ENCODE measurements at places on chromosomes 5 and 9. TPM values are rescaled to one million over a fixed set of nuclear protein-coding genes. Genes with fewer than 3 reads are reported as not detected.

Gene ADRB2
- 11.2 TPM for total RNA-seq

Gene C9orf50
- not detected for total RNA-seq

- no peak for DNase-seq
These were observed 25.4 kb downstream of the NREP start for GRCh38 chr5:111731638-111732037.

- DNase-seq, result no peak
These were observed 279.2 kb upstream of the NREP start for GRCh38 chr5:112036206-112036605.

DNA sequence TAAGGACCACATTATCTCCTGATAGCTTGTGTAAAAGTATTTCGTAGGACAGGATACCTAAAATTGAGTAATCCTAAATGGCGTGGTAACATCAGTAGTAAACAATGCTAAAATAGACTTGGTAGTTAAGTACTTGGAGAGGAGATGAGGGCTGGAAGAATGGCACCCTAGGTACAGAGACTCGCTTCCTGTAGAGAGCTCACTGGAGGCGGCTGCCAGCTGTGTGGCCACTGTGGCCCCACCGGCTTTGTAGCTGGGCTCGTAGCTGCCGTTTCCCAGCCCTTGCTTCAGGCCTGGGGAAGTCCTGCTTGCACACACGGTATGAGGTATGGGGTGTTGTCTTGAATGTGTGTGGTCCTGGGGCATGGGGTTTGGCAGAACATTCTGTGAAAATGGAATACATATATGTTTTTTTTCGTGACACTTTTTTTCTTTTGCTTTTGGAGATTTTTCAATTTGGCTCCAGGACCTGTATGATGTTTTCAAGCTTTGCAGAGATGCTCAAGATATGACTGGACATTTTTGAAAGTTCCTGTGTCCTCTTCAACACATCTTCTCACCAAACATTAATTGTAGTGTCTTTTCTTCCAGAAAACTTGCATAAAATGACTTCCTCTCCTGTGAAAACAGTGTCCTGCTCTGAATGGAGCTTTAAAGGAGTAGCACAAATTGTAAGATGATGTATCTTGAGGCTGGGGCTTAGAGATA lies 58.0 kb downstream of the RCL1 start:
- DNase-seq, result no peak

Gene DBH
- not detected for total RNA-seq

Gene ANKRD34B
- not detected for total RNA-seq

GRCh38 chr9:94479757-94480156 lies 75.1 kb upstream of the PCAT7 start:
- DNase-seq, result no peak

Gene FREM1
- 0.85 TPM for total RNA-seq

GRCh38 chr9:105503881-105504280 lies 54.0 kb upstream of the FKTN start:
- no peak for DNase-seq

GRCh38 chr9:116003397-116003796 lies 150.2 kb upstream of the PAPPA start:
- DNase-seq, result no peak

All from ascending aorta (tissue), 2 donors.